ENCODE measurements at places on chromosomes 5 and 9.

GRCh38 chr5:53161876-53162275, 52.3 kb upstream of the MOCS2 start:
- DNase-seq: no peak

GRCh38 chr5:102764381-102765004, 9.4 kb downstream of the PAM start:
- DNase-seq: no peak

DNA sequence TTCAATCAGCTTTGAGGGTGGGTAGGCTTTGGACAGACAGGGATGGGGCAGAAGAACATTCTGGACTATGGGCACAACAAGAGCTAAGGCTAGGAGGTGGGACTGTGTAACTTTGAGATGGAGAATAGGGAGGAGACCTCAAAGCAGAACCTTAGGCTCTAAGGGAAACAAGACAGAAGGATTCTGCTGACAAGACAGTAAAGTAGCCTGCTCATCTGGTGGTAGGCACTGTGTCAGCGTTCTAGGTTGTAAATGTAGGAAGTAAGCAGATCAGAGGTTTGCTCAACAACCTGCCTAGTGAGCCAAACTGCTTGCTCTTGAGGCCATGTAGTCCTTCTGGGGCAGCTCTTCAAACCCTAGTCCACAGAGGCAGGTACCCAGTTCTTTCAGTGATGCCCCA, 15.0 kb upstream of the IL12B start:
- no peak for DNase-seq

- no peak for DNase-seq
Measured at GRCh38 chr9:127741831-127742434, 6.8 kb upstream of the TOR2A start.

All from stimulated activated CD8-positive, alpha-beta memory T cell treated with anti-CD3 and anti-CD28 coated beads, Interleukin-15, amount 100 ng/mL, for 24 hours (primary cell).